Neural crest cell (in vitro differentiated cells): ENCODE measurements at places on chromosomes 7 and 10. TPM values are rescaled to one million over a fixed set of nuclear protein-coding genes. Genes with fewer than 3 reads are reported as not detected.
A peak's percentile ranks its signal among the peaks of the same experiment; 100 is the strongest.

DNA sequence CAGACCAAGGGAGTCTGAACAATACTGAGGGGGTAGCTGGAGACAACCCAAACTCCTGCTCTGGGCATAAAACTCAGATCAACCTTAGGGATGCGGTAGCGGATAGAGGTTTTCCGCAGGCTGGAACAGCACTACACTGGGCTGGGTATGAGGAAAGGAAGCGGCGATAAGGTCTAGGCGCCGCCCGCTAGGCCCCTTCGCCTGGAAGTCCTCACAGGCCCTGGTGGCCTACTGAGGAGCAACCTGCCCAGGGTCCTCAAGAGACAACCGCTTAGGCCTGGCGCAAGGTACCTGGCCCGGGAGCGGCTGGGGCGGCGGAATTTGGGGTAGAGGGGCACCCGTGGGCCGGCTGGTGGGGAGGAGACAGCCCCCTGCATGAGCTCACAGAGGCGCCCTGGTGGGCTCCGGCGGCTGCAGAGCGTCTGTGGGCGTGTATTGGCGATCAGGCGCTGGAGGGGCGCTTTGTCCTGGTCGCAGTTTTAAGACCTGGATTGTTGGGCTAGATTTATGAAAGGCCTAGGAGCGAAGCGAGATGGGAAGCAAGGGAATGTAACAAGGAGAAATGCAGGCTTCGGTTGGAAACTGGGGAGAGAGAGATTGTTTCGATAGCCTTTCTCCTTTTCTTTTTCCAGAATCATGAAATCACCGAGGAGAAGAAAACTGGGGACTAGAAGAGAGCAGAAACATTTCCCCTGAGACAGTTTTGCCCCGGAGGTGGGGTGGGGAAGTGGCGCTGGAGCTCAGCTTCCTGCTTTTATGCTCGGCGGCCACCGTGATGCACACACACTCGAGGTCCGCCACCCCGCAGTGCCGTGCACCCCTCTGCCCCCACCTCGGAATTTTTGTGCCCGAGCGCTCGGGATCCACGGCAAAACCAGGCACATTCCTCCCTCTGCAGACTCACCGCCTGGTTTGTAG is 2.4 kb upstream of the NKX2-3 start:
- no peak for DNase-seq

- DNase-seq = no peak
Measured at GRCh38 chr10:12042409-12042796, 206 bp downstream of the UPF2 start.

DNA sequence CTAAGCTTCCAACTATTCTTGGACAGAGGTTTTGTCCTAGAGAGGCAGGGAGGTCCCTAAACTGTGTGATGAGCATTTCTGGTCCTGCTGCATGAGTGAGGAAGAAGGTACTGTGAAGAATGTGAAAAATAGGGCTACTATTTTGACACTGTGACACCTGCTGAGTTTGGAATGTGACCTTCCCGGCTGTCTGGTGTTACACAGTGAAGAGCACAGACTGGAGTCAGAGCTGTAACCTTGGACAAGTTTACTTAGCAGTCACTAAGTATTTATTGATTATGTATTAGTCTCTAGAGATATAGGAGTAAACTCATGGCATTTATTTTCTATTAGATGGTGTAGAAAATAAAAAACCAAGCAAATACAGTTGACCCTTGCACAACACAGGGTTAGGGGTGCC is 12.3 kb downstream of the GOLGA7B start:
- no peak for DNase-seq

GRCh38 chr7:155962191-155962967 is 150.1 kb upstream of the SHH start:
- DNase-seq = no peak

GRCh38 chr10:59805014-59805413 is 51.8 kb upstream of the MRLN start:
- DNase-seq = peak; percentile 5

PRPF18 gene
- total RNA-seq = 14.6 and 15.0 TPM in 2 replicates

POLR2J3 gene
- 24.2 and 27.6 TPM in 2 replicates for total RNA-seq

PVRIG gene
- not detected in 2 replicates for total RNA-seq

HECW1 gene
- 2.8 and 3.6 TPM in 2 replicates for total RNA-seq

FGFR2 gene
- 55.5 and 58.4 TPM in 2 replicates for total RNA-seq
